ENCODE measurements at places on chromosomes 3 and 15. TPM values are rescaled to one million over a fixed set of nuclear protein-coding genes. Genes with fewer than 3 reads are reported as not detected.
A peak's percentile ranks its signal among the peaks of the same experiment; 100 is the strongest.

The HRG gene
- 0.35 TPM for total RNA-seq

The IL17RE gene
- total RNA-seq, result 8.5 TPM

The TM6SF1 gene
- total RNA-seq, result 10.4 TPM

The SCN5A gene
- total RNA-seq, result 0.72 TPM

The HES1 gene
- total RNA-seq, result 44.3 TPM

The ACP3 gene
- total RNA-seq, result 67.8 TPM

The TMEM45A gene
- total RNA-seq, result 3.4 TPM

DNA sequence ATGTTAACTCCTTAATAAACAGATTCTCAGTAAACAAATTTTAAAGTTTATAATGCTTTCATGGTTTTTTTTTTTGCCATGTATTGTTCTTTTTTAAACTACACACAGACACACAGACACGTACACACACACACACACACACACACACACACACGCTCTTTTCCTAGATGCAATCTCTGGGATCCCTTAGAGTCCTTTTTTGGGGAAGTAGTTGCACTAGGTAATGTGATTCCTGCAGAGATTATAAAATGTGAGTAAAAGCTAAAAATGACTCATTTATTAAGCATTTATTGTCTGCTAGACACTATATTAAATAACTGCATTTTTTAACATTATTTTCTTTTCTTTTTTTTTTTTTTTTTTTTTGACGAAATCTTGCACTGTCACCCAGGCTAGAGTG, 19.9 kb downstream of the NDUFB5 start:
- no peak for DNase-seq

DNA sequence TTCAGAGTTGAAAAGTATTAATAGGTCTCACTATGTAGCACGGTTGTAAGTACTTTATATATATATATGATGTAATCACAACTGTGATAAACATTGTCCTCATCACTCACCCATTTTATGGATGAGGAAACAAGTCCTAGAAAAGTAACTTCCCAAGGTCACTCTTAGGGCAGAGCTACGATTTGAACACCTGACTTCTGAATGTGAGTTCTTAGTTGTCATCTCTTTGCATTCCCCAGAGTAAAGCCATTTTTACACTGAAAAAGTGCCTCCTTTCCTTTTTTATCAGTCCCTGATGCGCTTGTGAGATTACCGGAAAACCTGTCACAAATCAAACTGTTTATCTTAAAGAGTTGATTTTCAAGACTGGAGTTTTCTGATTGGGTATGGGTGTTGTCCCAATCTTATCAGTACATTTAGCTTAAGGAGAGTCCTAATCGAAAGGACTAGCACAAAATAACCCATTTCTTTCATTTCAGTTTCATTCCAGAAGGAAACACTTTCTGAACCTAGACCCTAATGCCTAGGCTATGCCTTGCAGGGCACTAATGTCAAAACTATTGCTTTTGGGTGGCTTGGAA, 2.3 kb upstream of the EDEM1 start:
- DNase-seq, result no peak

DNA sequence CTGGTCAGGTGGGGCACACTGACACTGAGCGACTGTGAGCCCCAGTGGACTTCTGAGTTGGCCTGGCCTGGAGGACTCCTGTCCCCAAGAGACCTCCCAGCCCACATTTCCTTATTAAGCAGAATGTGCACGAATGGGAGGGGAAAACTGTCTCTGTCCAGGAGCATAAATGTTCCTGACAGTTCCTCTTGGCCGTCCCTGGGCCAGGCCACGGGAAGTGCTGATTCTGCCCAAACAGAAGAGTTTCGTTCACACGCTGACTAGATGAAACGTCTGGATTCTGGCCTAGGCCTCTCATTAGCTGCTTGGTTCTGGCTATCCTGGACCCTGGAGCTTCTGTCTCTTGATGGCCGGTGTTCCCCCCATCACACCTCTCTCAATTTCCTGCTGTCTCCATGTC, 29.5 kb upstream of the APEH start:
- no peak for DNase-seq

- peak; percentile 19 for DNase-seq
Observed at GRCh38 chr3:171375666-171376595, 84.3 kb downstream of the TNIK start.

- DNase-seq, result peak; percentile 97
Observed at GRCh38 chr3:50321336-50322114, 1.0 kb downstream of the HYAL2 start.

- peak; percentile 15 for DNase-seq
Observed at GRCh38 chr15:94930441-94930840, 699.1 kb downstream of the MCTP2 start.

DNA sequence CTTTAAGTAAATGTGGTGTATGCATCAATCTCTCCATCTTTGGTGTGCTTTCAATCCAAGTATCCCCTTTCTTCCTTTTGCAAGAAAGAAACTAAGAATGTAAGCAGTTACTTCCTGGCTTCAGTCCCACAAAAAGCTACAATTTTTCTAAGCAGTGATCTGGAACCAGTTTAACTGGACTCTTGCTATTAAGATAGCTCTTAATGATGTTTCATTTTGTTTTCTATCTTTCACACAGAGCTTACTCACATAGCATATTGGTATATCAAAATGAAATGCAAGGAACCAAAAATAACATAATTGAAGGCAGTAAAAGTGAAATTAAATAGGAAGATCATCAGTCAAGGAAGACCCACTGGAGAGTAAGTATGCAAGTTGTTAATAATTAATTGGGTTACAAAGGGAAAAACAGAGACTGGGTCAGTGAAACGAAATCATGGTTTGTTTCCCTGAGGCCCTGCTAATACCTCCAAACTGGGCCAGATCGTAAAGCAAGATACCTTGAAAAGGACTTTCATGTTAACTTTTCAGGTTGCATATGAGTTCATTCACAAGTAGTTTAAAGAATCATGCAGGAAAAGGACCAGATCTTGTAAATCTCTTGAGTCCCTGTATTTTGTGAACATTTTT, 41.9 kb downstream of the GPR160 start:
- no peak for DNase-seq

Measured in kidney (tissue), 22 donors.